ENCODE measurements at places on chromosomes 16 and 17.

DNA sequence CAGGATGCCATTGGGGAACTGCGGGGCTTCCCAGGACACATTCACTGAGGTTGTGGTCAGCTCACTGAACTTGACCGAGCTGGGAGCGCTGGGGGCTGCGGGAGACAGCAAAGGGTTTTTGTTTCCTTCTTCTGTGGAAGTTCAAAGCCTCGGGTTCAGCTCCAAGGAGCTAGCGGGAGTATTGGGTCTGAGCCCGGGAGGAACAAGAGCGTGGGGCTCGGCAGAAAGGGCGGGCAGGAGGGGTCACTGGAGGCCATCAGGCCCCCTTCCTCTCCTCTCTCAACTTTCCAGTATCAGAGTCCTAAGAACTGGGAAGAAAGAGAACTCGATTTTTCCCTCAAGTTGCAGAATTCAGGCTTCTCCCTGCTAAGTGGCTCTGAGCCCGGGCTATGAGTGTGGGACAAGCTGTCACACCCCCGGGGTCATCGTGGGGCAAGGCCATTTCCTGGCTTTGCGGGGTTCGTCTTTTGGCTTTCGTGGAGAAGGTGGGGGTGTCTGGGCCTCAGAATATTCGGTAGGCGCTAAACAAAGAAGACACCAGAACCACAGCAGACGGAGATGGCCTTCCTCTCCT is 53.6 kb upstream of the CDC42EP4 start:
- no peak for DNase-seq

DNA sequence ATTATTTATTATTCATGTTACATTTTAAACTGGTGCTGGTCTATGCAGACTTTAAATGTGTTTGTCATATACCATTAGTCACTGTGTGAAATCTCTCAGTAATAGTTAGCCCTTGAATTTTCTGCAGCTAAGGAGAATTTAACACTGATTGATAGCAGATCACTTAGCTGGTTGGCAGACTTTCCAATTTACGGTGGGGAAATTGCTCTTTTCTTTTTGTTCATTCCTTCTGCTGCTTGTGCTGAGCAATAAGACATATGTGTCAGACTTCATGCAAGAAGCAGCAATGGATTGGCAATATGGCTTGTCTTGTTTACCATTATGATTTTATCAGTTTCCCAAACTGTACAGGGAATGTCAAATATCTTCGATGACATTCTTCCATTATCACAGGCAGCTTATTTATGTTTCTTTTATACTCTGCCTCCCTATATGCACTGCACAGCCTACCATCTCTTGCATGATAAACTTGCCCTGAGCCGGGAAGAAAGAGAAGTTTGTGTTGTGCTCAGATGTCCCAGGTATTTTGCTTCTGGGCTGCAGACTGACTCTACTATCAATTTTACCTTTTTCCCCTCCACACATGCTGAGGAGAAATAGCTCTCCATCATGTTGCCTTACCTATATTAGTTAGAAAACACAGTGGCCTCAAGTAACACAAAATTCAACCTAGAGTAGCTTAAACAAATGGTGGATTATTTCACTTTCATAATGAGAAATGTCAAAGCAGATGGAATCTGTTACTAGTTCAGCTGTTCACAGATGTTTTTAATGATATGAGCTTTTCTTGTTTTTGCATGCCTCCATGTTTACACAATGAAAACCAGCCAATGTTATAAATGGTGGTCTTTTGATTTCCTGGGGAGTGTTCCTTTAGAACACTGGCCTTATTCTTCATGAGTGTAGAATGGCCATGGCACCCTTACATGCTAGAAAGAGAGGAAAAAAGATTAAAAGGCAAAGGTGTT is 968.1 kb upstream of the GOT2 start:
- no peak for DNase-seq

GRCh38 chr16:19136549-19137196 is 22.9 kb downstream of the ITPRIPL2 start:
- DNase-seq, result no peak

DNA sequence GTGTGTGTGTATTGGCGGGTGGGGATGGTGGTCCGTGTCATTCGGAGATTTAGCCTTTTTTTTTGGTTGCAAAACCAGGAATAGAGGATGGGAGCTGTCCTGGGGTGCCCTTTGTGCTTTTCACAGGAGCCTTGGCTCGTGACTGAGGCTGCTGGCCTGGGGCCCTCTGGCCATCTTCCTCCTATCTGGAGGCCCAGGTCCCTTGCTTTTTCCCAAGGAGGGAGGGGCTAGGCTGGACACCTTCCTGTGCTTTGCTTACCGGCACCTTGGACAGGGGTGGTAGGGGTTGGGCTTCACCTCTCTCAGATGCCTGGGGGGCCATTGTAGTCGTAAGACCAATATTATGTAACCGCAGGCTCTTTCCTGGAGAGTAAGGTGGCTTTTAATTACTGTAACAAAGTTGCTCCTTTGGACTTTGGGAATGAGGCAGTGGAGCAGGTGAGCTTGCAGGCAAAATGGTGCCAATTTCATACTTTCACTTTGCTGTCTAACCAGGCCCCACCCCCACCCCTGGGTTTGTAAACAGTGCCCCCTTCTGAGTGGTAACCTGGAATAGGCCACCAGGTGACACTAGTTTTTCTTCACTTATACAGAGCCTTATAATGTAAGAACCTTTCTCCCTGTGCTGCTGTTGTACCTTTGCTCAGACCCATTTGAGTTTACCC is 1.2 kb downstream of the DYNLL2 start:
- DNase-seq, result peak; percentile 5

Measured in NCI-H2081 (cell line).